ENCODE measurements at places on chromosomes 11 and 22. TPM values are rescaled to one million over a fixed set of nuclear protein-coding genes. Genes with fewer than 3 reads are reported as not detected.

GRCh38 chr22:17830043-17830961 lies 56.0 kb upstream of the BID start:
- no peaks in the 10 kb centered on the region for H3K27me3 ChIP-seq
- H3K36me3 ChIP-seq = peaks cover 26% of the 10 kb centered on the region
- no peak overlapping the region for H3K4me3 ChIP-seq
- H3K4me1 ChIP-seq = no peaks in the 10 kb centered on the region
- peak; percentile 98 for DNase-seq

Gene YDJC
- total RNA-seq = 25.0 TPM

GRCh38 chr22:37100589-37101127 lies 8.9 kb downstream of the TMPRSS6 start:
- no peak overlapping the region for H3K27ac ChIP-seq
- H3K4me3 ChIP-seq = no peak overlapping the region
- DNase-seq = no peak
- peaks cover 54% of the 10 kb centered on the region for H3K27me3 ChIP-seq

DNA sequence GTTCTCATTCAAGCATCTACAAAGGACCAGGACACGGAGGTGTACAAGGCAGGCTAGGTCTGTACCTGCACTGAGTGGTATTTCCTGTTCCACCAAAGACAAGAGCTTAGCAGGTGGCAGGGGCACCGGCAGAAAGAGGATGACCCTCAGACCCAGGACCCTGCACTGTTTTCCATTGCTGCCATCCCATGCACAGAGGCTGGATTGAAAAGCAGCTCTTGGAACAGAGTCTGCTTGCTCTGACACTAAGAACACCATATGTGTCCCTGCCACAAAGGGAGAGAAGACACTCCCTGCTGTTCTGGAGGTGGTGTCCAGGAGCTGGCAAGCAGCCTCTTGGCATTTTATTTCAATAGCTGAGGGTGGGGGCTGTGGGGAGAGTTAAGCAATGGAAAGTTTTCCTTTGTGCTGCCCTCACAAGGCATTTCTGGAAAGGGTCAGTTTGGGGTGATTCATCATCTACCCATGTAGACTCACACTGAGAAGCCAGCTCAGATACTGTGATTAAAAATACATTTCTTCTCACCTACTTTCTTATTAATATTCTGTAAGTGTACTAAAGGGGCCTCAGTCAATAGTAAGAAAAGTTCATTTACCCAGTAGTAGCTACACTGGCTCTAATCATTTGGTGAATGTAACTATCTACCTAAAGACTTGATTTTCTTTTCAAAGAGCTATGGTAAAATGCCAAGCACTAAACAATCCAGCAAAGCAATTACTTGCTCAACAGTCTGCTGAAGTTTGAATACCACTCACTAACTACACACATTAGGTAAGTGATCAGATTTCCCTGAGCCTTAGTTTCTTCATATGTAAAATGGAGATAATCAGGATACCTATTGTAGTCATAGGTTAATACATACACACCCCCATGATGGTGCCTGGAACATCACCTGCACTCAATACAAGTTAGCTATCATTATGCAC lies 55.2 kb downstream of the SLC1A2 start:
- no peak overlapping the region for H3K4me3 ChIP-seq
- no peaks in the 10 kb centered on the region for H3K27me3 ChIP-seq
- no peaks in the 10 kb centered on the region for H3K36me3 ChIP-seq
- peak overlapping the region; percentile 81 for H3K27ac ChIP-seq
- H3K4me1 ChIP-seq = peaks cover 35% of the 10 kb centered on the region

Gene FZD4
- 12.7 TPM for total RNA-seq

DNA sequence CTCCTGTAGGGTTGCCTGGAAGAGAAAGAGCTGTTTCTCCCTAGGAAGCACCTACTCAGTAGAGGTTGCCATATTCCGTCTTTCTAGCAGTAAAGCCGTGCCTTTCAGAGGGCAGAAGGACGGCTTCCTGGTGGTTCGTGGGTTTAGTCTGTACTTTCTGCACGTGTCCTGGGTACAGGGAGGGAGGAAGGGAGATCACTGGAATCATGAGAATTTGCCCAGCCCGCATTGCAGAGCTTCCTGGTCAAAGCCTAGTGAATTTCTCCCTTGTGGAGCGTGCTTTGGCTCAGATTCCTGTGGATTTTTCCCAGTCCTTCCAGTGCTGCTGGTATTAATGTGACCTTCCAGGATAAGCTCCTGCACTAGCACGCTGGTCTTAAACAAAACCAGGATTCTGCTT lies 44.9 kb downstream of the GRAMD1B start:
- H3K36me3 ChIP-seq = no peaks in the 10 kb centered on the region
- peaks cover 43% of the 10 kb centered on the region for H3K4me1 ChIP-seq
- DNase-seq = peak; percentile 75
- H3K4me3 ChIP-seq = peak overlapping the region; percentile 6

Gene ADM2
- total RNA-seq = 9.1 TPM
